ENCODE measurements at places on chromosomes 5 and 9.

DNA sequence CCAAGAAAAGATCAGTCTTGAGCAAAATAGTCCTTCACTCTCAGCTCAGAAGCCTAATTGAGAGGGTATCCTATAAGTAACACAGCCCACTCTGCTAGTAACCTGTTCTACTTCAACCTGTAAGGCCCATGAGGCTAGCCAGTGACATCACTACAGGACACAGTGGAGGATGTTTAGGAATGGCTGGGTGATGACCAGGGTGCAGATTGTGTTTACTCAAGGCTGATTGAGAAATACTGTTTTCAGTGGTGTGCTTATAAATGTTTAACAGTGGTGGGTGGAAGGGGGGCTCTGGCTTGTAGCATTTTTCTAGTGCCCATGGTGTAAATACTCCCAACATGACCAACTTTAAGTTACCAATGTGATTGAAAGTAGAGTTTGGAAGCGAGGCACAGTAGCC, 159.8 kb upstream of the CCDC152 start:
- DNase-seq: no peak

DNA sequence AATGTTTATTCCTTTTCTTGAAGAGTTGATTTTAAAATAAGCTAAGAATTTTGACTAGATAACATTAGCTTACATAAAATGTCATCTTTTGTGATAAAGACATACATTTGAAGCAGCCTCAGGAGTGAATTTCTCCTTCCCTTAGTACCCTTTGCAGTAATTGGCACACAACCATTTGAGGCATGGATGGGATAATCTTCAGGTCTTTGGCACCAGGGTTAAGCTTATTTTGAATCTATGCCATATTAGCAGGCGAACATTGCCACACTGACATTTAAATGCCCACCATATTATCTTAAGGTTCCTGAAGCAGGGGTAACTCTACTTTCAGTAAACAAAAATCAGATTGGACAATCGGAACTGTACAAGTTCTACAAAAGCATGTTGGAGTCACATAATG, 126.0 kb downstream of the NR3C1 start:
- DNase-seq: no peak

- no peak for DNase-seq
Observed at GRCh38 chr9:121230256-121230655, 28.6 kb upstream of the RAB14 start.

GRCh38 chr9:129560881-129561306, 60.0 kb downstream of the C9orf50 start:
- peak; percentile 47 for DNase-seq

- no peak for DNase-seq
Observed at GRCh38 chr5:9173281-9174048, 372.4 kb downstream of the SEMA5A start.

- DNase-seq: no peak
Observed at GRCh38 chr9:95032580-95033341, 284.7 kb downstream of the FANCC start.

DNA sequence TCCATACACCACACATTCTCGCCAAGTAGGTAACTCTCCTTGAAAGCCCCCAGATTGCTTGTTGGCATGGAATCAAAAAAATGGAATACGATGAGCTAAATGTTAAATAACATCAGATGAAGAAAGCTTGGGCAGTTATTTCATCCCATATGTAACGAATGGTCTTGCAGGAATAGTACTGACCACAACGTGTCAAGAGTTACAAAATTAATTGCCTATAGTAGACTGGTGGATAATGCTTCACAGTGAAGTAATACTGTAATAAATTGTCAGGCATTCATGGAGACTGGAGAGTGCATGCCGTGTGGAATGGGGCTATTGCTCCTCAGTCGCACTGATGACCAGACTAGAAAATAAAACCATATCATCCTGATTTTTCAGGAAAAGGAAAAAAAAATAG, 1628.7 kb downstream of the MAT2B start:
- no peak for DNase-seq

DNA sequence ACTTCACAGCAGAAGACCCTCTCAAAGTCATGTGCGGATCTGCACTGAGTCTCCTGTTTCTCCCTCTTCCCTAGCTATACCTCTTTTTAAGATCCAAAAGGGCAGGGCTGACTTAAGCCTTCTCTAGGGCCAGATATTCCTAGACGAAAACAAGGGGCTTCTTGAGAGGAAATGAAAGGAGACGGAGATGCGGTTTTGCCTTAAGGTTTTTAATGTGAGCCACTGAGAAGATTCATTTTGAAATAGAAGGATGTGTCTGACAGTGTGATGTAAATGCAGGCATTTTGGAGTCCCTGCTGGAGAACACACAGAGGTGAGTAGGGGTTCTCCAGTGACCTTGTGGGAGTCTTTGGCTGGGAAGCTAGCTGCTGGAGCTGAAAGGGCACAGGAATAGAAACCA, 15.6 kb upstream of the IL12B start:
- DNase-seq: no peak

GRCh38 chr5:178435321-178436238, 154.6 kb downstream of the COL23A1 start:
- DNase-seq: no peak

DNA sequence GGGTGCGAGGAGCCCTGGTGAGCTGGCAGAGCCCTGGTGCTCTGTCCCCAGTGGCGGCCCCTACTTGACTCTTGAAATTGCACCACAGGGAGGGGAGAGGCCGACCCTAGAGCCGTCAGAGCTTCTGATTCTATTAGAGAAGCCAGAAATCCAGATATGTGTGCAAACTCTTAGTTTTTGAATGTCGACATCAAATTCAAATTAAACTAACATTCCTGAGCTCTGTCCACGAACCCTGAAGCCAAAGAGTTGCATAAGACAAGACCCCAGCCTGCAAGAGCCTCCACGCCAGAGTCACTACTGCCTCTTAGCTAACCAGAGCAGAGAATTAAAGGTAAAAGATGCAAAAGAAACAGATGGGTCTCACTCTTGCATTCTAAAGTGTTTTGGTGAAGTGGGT, 29.8 kb upstream of the MSX2 start:
- DNase-seq: no peak

DNA sequence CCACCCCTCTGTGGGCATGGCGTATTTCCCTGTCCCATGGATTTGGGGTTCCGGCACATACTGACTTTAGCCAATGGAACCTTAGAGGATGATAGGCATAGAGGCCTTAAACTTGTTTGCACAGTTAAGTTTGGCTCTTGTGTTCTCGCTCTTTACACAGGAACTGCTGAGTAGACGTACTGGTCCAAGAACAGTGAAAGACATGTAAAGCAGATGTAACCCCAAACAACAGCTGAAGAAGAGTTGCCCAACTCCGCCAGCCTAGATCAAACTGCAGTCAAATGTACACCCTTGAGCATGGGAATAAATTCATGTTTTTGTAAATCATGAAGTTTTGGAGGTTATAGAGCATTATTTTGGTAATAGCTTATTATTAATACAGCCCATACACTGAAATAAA, 260.0 kb upstream of the NREP start:
- DNase-seq: no peak

GRCh38 chr5:122078116-122079110, at the start of gene LOX:
Gene LOX, minus strand, starts transcription at chr5:122078259. Its CDS starts 274 bp downstream, at chr5:122077985.
- no peak for DNase-seq

DNA sequence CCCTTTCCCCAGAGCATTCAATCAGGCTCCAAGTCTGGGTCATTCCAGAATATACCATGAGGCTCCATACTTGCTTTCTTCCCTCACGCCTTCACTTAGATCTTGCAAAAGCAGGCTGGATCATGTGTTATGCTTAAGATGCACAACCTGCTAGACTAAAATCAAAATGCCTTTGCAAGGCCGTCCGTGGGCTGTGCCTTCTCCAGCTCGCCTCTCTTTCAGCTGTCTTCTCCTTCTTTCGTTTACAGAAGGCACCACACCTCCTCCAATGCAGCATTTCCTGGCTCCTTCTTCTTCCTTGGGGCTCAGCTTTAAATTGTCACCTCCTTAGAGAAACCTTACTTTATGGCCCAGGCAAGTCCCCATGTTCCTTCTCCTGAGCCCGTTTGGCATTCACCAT, 150.6 kb downstream of the ADCY2 start:
- DNase-seq: no peak

- peak; percentile 58 for DNase-seq
Observed at GRCh38 chr5:36696059-36696673, 89.8 kb downstream of the SLC1A3 start.

DNA sequence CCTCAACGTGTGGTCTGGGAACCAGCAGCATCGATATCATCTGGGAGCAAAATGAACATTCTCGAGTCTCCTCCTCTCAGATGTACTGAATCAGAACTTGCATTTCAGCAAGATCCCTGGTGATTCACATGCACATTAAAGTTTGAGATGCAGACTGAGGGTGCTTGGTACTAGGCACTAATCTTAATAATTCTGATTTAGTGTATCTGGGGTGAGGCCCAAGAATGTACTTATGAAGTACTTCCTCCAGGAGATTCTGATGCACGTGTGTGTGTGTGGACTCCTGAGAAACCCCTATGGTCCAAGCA, 56.2 kb upstream of the EQTN start:
- DNase-seq: no peak

GRCh38 chr9:130423272-130423671, 21.5 kb upstream of the ASS1 start:
- no peak for DNase-seq

DNA sequence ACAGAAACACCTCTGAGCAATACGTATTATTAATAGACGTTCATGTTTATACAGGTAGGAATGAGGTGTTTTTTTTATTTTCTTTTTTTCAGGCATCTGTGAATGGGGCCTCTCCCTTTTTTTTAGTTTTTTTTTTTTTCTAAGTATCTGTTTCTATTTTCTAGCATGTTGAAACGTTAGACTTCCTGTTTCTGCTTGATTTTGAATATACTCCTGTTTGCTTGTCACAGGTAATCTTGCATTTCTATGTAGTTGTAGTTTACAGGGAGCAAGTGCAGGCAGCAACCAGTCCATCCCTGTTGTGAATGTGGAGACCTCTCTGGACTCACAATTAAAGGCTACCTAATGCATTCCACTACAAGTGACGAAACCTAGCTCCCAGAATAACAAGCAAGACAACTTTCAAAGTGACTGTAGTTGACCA, 22.8 kb upstream of the TNFAIP8 start:
- no peak for DNase-seq

- DNase-seq: no peak
Observed at GRCh38 chr5:178207917-178208280, 3.6 kb downstream of the HNRNPAB start.

DNA sequence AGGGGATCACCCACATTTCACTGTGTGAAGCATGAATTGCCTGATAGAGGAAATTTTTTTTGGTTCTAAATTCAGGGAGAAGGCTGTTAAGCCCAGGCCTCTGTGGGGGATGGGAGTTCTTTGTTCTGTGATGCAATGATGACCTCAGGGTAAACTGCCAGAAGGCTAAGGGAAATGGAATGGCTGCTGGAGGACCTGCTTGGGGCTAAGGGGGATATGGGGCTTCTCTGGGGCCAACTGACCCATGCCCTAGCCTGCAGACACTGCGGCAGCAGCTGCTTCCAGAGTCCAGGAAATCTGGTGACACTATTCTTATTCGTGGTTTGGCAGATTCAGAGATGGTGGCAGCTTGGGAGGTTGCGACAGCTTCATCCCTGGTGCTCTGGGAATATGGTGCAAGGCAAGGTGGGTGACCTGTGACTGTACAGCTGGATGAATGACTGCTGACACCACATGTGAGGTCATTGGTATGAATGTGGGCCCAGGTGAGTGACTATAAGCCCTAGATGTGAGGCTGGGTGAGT, 30.3 kb downstream of the VCP start:
- DNase-seq: peak; percentile 31

- peak; percentile 82 for DNase-seq
Observed at GRCh38 chr9:88173378-88173999, 35.2 kb upstream of the SPATA31C2 start.

GRCh38 chr5:103264508-103264907, 5.9 kb downstream of the MACIR start:
- DNase-seq: no peak

All from suppressor macrophage (primary cell).